ENCODE measurements at places on chromosomes 11 and 22.

GRCh38 chr22:20632082-20632481 is 124.7 kb downstream of the MED15 start:
- DNase-seq: no peak

GRCh38 chr22:24051568-24051967 is 40.5 kb downstream of the CABIN1 start:
- DNase-seq: peak; percentile 80

- DNase-seq: peak; percentile 9
Observed at GRCh38 chr11:79937676-79938334, 497.0 kb upstream of the TENM4 start.

- DNase-seq: no peak
Observed at GRCh38 chr11:47431356-47432083, 5.3 kb upstream of the PSMC3 start.

- DNase-seq: no peak
Observed at GRCh38 chr11:1208144-1208393, 14.8 kb upstream of the MUC5B start.

GRCh38 chr22:39512026-39512425 is 8.3 kb upstream of the ATF4 start:
- DNase-seq: no peak

GRCh38 chr11:68658097-68658496 is 26.2 kb upstream of the GAL start:
- DNase-seq: no peak

- no peak for DNase-seq
Observed at GRCh38 chr11:117771197-117771596, 25.8 kb downstream of the DSCAML1 start.

- DNase-seq: no peak
Observed at GRCh38 chr11:26287067-26287518, 44.8 kb upstream of the ANO3 start.

GRCh38 chr11:102664001-102664752 is 39.0 kb upstream of the MMP20 start:
- no peak for DNase-seq

DNA sequence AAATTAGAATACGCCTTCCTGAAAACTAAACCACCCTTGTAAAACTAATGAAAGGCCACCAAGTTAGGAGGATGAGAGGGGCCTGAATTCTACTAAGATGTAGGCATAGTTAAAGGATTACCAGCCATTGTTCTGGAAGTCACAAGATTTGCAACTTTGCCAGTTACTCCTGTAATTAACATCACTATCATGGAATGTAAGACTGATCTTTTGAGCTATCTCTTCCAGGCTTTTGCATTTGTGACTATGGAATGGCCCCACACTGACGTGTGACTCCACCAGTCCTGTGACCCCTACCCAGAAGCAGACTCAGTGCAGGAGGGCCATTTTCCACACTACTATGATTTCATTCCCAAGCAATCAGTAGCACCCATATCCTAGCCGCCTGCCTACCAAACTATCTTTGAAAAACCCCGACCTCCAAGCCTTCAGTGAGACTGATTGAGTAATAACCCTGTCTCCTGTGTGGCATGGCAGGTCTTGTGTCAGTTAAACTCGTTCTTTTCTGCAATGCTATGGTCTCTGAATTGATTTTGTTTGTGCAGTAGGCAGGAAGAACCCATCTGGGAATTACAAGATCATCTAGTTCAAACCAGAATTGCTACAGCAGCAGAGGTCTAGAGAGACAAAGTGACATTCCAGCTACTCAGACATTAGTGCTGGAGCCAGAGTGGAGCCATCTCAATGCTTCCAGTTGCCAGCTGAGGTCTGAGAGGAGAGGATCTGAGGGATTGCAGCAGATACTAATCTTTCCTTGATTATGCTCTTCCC is 1.9 kb upstream of the CTSF start:
- DNase-seq: peak; percentile 12

DNA sequence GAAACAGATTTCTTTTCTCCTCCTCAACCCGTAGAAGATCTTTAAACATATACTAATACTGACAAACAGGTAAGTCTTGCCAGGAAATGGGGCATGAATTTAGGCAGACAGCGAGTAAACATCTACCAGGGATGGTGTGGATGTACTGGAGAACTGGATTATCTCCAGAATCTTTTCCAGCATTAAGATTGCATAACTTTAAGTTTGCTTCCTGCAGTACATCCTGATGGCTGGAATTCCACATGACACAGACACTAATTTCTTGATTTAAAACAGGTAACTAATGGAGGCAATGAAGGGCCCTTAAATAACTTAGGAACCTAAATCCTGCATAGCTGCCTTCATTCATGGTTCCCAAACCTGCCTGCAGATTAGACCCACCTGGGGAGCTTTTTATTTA is 40.7 kb downstream of the JHY start:
- no peak for DNase-seq

DNA sequence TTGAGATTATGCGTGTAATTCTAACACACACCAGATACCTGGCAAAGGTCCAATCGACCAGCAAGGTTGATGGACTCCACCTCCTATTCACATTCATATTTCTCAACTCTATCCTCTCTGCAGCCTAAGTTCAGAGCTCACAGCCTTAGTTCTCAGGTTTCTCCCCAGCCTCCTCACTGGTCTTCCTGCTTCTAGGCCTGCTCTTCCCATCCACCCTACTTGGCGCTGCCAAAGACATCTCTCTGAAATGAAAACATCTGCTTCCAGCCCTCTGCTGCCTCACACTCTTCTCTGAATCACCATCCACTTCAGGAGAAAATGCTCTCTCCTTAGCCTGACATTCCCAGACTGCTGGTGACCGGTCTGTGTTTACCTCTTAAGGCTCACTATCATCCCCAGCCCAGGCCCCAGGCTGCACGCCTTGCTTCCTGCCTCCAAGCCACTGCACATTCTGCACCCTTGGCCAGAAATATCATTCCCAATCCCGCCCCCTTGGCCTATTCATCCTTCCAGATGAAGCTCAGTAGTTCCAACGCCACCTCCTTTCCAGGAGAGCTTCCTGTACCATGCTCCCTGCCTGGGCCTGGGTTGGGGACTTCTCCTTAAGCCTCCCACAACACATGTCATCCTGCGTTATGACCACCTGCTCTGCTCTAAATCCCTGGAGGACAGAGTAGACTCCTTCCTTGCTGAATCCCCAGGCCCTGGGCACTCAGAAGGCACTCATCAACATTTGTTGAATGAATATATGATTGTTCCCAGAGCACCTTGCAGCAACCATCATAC is 3.5 kb downstream of the ARRB1 start:
- peak; percentile 97 for DNase-seq

- DNase-seq: no peak
Observed at GRCh38 chr11:40513281-40513680, 946.2 kb downstream of the LRRC4C start.

- DNase-seq: no peak
Observed at GRCh38 chr11:109423466-109424190, 1.6 kb downstream of the C11orf87 start.

- peak; percentile 86 for DNase-seq
Observed at GRCh38 chr11:65013130-65013887, 651 bp upstream of the ARL2 start.

DNA sequence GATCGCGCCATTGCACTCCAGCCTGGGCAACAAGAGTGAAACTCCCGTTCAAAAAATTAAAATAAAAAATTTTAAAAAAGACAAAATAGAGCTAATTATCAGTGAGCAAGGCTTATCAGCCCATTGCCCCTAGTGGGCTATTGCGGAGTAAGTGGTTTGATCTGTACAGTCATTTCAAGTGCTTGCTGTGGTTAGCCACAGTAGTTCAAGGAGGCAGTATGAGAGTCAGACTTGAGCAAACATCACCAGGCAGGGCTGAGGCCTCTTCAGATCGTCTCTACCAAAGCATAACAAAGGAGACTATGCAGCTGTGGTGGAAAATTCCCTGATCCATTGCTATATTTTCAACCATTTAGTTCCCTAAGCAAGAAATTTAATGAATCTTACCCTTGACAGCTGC is 4.3 kb upstream of the SBF2 start:
- DNase-seq: peak; percentile 46

GRCh38 chr11:8232849-8233606 is 30.6 kb downstream of the LMO1 start:
- DNase-seq: no peak

DNA sequence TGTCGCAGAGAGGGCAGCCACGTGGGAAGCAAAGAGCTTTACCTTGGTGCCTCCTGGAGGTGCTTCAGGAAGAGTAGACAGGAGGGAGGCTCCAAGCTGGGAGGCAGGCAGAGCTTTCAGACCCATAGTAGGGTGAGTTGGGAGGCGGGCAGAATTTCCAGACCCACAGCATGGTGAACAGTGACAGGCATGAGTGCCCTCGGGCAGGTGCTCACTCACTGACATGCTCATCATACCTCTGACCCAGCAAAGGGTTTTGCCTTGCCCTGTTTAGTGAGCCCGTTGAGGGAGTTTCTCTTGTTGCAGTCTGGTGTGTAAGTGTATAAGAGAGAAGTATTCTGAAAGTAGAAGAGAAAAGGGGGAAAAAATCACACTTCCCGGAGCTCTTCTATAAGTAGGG is 86.4 kb upstream of the NTM start:
- DNase-seq: no peak

- no peak for DNase-seq
Observed at GRCh38 chr11:21174781-21175180, 505.4 kb downstream of the NELL1 start.

- no peak for DNase-seq
Observed at GRCh38 chr11:61024938-61025820, 53.7 kb downstream of the CD6 start.

- no peak for DNase-seq
Observed at GRCh38 chr11:105203569-105204240, 64.1 kb upstream of the CARD18 start.

GRCh38 chr11:72333661-72334060 is 89.7 kb upstream of the PHOX2A start:
- peak; percentile 20 for DNase-seq

GRCh38 chr22:30414525-30415047 is 11.0 kb upstream of the MTFP1 start:
- peak; percentile 65 for DNase-seq

DNA sequence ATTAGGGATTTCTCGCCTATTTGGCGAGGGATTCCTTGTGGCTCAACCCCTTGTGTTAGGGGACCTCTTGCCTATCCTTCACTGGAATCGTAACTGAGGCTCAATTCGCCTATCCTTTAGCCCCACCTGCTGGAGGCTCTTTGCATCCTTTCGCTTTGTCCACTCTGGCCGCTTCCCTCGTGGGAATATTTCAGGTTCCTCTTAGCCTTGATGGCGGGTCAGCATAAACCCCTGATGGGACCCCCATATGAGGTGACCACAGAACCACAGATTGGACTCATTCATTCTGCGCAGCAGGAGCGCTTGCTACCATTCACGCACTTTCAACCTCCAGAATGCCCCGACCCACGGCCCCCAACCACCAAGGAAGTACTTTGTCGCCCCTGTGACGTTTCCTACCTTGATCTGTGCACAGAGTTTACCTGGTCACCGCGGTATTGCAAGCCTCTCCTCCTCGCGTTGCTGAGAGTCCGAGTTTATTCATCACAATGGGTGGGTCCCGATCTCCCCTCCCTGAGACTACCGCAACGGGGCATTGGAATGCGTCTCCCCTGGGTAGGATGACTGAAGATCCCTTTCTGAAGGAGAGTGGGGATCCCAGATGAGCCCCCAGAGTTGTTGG is at the start of gene OR52N2:
OR52N2 (plus strand) TSS at position 425 of the 622 bp plus-strand sequence. CDS start 11,412 bp downstream, outside the sequence.
- DNase-seq: peak; percentile 81

GRCh38 chr11:2450321-2451041 is 5.7 kb downstream of the KCNQ1 start:
- DNase-seq: no peak

DNA sequence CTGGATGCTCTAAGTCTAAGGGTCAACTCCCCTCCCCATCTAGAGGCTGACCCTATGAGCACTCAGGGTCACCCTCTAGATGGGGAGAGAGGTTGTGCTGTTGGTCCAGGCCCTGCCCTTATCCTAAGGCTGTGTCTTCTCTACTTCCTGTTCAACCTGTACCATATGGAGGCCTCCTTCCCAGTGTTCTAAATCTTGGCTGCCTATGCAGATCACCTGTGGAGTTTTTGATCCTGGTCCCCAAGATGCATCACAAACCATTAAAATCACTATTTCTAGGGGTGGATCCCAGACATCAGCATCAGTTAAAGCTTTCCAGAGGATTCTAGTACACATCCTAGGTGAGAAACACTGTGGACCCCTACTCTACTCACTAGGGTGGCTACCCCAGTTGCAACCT is 26.2 kb downstream of the LARGE1 start:
- no peak for DNase-seq

DNA sequence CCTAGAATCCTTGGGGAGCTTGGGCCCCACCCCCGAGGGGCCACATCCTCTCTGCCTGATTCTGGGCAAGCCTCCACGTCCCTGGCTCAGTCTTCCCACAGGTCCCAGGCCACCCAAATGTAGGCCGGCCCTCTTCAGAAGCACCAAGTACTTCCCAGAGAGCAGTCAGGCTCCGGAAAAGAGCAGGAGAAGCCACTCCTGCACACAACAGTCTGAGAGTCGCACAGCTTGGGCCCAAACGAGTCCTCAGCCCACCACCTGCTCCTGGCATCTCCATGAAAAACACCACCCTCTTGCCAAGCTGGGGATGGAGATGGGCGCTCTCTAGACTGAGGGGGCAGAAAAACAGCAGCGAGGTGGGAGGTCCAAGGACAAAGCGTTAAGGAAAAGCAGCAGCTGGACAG is 15.4 kb downstream of the EHD1 start:
- no peak for DNase-seq

GRCh38 chr11:57972013-57972367 is 51.7 kb upstream of the OR9Q1 start:
- DNase-seq: no peak
